SJSA1 (cell line): ENCODE measurements at places on chromosomes 13 and 19. TPM values are rescaled to one million over a fixed set of nuclear protein-coding genes. Genes with fewer than 3 reads are reported as not detected.

DNA sequence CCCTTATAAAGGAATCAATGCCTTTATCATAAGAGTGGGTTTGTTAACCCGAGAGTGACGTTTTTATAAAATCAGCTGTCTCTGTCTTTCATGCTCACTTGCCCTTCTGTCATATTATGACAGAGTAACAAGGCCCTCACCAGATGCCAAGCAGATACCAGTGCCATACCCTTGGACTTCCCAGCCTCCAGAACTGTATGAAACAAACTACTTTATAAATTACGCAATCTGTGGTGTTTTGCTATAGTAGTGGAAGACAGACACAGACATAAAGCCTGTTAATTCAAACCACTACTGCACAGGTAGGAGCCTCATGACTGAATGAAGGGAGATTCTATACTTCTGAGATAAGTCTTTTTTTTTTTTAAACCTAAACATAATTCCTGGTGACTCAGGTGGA lies 4.6 kb downstream of the VN1R1 start:
- H3K36me3 ChIP-seq = 0 out of 2 replicates have a peak, but pooled peaks cover 3% of the 10 kb centered on the region
- H3K4me1 ChIP-seq = no peaks in the 10 kb centered on the region
- H3K27me3 ChIP-seq = no peaks in the 10 kb centered on the region
- H3K27ac ChIP-seq = no peak overlapping the region
- no peak overlapping the region for H3K4me3 ChIP-seq

- peaks cover 8% of the 10 kb centered on the region for H3K4me1 ChIP-seq
- H3K36me3 ChIP-seq = peaks cover 2% of the 10 kb centered on the region
- no peak for DNase-seq
- H3K27me3 ChIP-seq = no peaks in the 10 kb centered on the region
- no peak overlapping the region for H3K4me3 ChIP-seq
Observed at GRCh38 chr19:42193706-42194105, 23.8 kb downstream of the DEDD2 start.

DNA sequence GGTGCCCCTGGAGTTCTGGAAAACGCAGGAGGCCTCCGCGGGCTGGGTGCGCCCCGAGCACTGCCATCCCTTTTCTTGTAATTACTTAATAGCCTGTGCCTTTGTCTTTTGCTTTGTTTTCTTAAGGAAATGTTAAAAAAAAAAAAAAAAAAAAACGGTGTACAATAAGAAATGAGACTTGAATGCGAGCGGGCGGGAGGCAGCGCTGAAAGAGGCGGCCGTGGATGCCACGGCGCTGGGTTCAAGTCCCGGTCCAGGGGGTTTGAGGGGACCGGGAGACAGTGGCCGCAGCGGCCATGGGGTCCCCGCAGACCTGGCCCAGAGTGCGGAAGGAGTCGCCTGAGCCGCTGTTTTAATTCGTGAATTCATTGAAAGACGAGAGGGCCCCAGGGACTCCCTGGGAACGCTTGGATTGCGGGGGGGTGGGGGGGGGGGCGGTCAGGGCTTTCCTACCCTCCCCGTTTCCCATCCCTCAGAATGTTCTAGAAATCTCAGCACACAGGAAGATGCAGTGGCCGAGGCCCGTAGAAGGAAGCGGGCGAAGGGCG lies 349.2 kb upstream of the ARGLU1 start:
- no peak for DNase-seq
- H3K27me3 ChIP-seq = no peaks in the 10 kb centered on the region; the same call in 1 of the 2 replicates
- no peak overlapping the region for H3K4me3 ChIP-seq
- H3K36me3 ChIP-seq = no peaks in the 10 kb centered on the region

GRCh38 chr19:52536448-52536800 lies 9.0 kb downstream of the ZNF808 start:
- H3K36me3 ChIP-seq = peaks cover 6% of the 10 kb centered on the region; the same call in 1 of the 2 replicates
- H3K4me3 ChIP-seq = no peak overlapping the region
- no peaks in the 10 kb centered on the region for H3K27me3 ChIP-seq
- H3K4me1 ChIP-seq = no peaks in the 10 kb centered on the region
- DNase-seq = no peak

CLEC4M gene
- total RNA-seq = not detected in 2 replicates
